ENCODE measurements at places on chromosomes 1 and 21.

DNA sequence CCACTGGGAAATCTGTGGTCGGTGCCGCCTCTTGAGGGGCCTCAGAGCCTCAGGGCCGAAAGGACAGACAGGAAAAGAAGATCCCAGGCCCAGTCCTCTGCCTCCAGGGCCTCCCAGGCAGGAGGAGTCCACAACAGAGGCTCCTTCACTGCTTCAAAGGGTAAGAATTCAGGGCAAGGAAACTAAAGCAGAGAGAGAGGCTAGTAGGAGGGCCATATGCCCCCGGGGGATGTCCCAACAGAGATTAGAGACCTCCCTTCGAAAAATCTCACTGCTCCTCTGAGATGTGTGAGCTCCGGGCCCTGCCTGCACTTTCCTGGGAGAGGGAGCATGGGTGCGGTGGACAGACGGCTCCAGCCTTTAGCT, 465.9 kb downstream of the NPHP4 start:
- DNase-seq = no peak

- no peak for DNase-seq
Observed at GRCh38 chr1:164611754-164612642, 53.0 kb downstream of the PBX1 start.

DNA sequence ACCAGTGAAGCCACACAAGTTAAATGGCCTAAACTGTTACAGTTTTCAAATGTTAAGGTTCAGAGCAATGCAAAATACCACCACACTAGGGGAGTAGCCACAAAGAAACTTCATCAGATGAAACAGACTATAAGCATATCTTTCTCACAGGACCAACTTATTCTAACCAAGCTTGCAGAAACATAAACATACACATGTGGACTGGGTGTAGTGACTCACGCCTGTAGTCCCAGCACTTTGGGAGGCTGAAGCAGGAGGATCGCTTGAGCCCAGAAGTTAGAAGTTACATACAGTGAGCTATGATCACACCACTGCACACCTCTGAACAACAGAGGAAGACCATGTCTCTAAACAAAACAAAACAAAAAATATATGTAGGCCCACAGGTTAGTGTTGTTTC, 17.3 kb downstream of the WDR47 start:
- no peak for DNase-seq

- no peak for DNase-seq
Observed at GRCh38 chr1:89635825-89636815, 3.2 kb downstream of the LRRC8C start.

DNA sequence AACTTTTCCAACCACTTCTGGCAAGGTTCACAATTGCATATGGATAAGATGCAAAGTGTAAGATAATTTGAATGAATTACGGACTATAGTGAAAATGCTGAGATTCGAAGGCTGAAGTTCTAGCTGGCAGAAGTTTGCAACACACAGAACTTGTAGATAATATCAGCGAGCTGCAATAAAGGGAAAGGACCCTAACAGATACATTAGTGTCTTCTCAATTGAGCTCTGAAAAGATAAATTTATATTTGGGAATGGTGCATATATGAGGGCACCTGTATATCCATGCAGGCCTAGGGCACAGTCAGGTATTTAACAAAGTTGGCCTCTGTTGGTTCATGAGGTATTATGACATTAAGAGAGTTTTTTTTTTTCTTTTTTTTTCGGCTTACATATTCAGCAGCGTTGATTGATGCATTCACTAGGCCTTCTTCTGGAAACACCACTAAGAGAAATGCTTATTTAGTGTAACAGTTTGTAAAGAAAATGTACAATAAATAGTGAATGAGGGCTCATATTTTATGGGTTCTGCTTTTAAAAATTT, 2.2 kb downstream of the NFIA start:
- no peak for DNase-seq

- no peak for DNase-seq
Observed at GRCh38 chr1:6292102-6292501, 31.2 kb upstream of the GPR153 start.

DNA sequence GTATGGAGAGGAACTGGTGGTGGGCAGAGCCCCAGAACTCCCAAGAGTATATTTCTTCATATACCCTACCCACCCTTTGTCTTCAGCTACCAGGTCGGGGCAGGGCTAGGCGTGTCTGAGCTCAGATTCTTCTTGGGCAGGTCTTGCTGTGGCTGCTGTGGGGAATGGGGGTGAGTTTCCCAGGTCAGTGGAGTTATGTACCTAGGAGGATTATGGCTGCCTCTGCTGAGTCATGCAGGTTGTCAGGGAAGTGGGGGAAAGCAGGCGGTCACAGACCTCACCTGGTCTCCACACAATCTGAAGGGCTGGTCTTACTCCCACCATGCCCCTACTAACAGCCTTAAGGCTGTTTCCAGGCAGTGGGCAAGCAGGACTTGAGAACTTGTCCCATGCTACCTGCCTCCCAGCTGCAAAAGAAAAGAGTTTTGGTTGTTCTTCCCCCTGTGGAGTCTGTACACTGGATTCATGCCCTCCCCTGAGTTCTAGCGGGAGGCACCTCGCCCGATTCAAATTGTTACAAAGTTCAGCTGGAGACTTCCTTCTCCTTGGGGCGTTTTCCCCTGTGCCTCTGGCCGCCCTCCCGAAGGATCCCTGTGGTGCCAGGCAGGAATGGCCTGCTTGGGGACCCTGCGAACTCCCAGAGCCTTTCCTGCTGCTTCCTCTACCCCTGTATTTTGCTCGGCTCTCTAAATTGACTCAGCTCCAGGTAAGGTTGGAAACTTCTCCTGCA, 58.6 kb downstream of the NPHS2 start:
- DNase-seq = no peak
